ENCODE measurements at places on chromosomes 5 and 9.
A peak's percentile ranks its signal among the peaks of the same experiment; 100 is the strongest.

GRCh38 chr9:121776739-121777637 is 125.6 kb downstream of the DAB2IP start:
- DNase-seq = no peak

DNA sequence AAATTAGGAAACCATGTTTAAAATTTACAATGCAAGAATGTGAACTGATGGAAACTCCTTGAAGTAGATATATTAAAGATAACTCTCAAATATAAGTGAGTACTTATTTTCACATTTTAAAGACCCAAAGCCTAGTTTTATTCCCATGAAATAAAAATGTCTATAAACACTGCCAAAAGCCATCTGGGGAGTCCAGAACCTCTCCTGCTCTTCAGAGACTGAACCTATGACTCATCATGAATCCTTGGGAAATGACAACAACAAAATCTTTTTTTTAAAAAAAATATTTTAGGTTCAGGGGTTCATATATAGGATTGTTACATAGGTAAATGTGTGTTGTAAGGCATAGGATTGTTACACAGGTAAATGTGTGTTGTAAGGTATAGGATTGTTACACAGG is 33.8 kb upstream of the FYB1 start:
- no peak for DNase-seq

DNA sequence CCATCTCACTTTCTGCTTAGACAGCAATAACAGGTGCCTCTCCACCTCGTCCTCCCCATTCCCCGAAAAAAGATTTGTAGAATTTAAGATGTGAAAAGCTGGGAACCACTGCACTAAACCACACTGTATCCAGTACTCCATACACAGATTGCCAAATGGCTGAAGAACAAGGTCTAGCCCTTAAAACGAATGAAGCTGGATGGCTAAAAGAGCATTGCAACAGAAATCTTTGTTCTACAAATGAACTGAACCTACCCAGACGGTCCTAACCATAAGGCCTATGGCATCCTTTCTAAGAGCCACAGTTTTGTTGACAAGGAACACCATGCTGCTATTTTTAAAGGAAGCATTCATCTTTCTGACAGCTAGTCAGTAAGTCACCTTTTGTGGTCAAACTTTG is 152.3 kb downstream of the TTC39B start:
- DNase-seq = no peak

- no peak for DNase-seq
Measured at GRCh38 chr5:164188733-164189148, 683.3 kb downstream of the MAT2B start.

DNA sequence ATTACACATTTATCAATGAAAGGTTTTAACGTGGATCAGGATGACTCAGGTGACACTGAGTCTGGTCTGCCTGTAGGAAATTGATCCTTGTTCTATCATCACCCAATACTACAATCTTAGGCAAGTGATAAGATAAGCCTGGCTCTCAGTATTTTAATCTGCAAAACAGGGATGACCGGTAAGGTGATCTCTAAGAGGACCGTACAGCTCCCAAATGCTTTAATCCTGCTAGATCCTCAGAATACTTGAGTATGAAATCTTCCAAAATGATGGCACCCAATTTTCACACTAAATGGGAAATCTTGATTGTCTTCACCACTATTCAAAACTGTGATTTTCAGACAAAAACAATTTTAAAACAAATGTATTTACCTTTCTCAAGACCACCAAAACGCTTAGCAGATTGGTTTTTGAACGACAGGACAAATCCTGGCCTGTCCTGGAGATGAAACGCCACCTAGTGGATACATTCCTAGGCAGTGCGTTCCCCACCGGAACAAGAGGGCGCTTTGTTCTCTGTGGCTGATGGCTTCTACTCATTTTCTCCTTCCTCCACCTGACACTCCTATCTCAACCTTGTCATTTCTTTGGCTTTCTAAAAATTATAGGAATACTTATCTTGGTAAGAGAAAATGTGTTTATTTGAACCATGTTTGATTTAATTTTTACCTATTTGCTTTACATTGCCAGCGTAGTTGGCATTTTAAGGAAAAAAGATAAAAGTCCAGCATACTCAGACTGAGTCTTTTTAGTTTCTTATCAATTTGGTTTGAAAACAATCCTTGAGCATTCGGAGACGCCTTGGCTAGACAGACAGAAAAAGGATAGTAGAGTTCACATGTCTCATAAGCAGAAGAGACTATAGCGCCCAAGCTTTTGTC is 41.2 kb upstream of the VCAN start:
- peak; percentile 87 for DNase-seq

Measured in activated CD4-positive, alpha-beta T cell treated with anti-CD3 and anti-CD28 coated beads, Interleukin-2, amount 10 ng/mL, durations not matched to agents 24 days and 14 days (primary cell).